ENCODE measurements at places on chromosomes 3 and 15. TPM values are rescaled to one million over a fixed set of nuclear protein-coding genes. Genes with fewer than 3 reads are reported as not detected.

DNA sequence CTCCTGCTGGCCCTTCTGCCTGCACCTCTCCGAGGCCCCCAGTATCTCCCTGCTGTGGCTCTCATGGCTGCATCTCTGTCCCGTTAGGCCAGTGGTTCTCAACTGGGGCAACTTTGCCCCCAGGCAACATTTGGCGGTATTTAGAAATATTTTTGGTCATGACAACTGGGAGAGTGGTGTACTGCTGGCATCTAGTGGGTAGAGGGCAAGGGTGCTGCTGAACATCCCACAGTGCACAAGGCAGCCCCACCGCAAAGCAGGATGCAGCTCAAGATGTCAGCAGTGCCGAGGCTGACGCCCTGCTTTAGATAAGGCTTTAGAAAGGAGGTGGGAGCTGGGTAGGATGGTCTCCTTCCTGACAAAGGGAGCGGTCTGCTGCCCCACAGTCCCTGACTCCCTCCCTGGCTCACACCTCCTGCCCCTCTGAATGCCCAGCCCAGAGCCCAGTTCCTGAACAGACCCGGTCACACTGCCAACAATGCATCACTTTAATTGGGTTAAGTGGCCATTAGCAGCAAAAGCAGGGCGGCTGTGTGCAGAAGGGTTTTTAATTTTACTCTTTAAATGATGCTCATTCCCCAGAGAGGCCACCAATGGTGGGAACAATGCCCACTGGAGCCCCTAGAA is 68.8 kb upstream of the TMEM115 start:
- no peak overlapping the region for H3K4me3 ChIP-seq
- no peaks in the 10 kb centered on the region for H3K36me3 ChIP-seq
- H3K4me1 ChIP-seq = peaks cover 2% of the 10 kb centered on the region
- DNase-seq = no peak

Gene CLDN16
- not detected for total RNA-seq

Gene GNAT1
- not detected for total RNA-seq

Gene C3orf52
- 3.4 TPM for total RNA-seq

Gene LMCD1
- 2.7 TPM for total RNA-seq

All from activated naive CD8-positive, alpha-beta T cell treated with anti-CD3 and anti-CD28 coated beads for 36 hours (primary cell).